ENCODE measurements at places on chromosomes 1 and 21. TPM values are rescaled to one million over a fixed set of nuclear protein-coding genes. Genes with fewer than 3 reads are reported as not detected.

DNA sequence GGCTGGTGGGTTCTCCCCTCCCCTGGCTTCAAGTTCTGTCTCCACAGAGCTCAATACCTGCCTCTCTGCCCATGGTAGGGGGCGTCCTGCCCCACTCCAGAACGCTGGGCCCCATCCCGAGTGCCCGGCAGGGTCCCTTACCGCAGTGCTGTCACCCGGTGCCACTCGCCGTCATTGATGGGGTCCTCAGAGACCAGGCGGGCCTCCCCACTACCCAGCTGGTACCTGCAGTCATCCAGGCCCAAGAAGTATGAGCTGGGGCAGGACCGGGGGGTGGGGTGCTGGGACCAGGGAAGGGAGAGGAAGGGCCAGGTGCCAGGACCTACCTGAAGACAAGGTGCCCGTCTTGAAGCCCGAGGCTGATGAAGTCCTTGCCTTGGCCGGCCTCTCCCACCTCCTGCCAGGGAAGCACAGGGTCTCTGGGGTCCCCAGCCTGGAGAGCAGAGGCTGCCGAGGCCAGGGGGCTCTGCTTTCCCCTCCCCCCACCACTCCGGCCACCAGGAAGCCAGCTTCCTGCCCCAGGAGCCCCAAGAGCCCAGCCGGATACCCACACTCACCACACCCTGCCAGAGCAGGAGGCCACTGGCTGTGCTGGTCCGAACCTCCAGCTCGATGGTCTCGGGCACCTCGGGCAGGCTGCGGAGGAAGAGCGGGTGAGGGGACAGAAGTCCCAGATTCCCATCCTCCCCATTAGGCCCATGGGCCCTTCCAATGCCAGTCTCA lies 12.1 kb downstream of the LDLRAD2 start:
- no peak overlapping the region for H3K4me3 ChIP-seq
- H3K36me3 ChIP-seq, result no peaks in the 10 kb centered on the region
- H3K27ac ChIP-seq, result no peak overlapping the region

DNA sequence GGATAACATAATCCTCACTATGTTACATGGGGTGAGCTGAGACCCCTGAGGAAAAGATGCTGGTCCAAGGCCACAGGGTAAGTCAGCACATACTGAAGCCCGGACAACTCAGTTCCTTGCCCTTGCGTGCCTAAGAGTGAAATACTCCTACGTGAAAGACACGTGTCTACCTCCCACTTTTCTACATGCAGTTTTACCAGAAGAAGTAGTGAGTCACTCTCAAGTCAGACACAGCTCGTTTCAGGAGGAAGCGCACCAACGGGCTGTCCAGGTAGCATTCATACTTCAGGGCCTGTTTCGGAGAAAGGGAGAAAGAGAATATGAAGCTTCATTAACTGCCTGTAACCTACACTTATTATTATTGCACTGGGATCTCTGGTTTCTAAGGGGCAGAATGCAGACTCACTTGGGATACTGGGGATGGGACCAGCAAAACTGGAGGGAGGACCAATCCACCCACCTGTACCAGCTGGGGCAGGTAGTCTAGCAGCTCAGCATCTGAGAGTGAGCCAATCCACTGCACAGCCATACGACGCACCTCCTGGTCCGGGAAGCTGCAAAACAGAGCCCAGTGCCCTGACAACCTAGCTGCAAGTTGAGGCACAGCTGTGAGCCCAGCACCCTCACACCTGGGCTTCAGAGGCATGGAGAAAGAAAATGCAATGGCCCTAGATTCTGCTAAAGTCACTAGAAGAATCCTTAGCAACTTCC lies 32.4 kb upstream of the PPP1R15B start:
- no peak for DNase-seq
- no peaks in the 10 kb centered on the region for H3K27me3 ChIP-seq
- peaks cover 41% of the 10 kb centered on the region for H3K36me3 ChIP-seq

DNA sequence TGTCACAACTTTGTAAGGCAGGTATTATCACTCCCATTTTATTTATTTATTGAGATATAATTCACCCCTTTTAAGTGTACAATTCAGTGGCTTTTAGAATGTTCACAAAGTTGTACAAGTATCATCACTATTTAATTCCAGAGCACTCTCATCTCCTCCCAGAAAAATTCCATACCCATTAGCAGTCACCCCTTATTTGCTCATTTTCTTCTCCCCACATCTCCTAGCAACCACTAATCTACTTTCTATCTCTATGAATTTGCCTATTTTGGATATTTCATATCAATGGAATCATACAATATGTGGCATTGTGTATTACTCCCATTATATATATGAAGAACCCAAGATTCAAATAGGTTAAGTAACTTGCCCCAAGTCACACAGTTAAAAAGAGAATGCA lies 7.0 kb downstream of the DSTYK start:
- DNase-seq, result no peak
- H3K4me3 ChIP-seq, result peak overlapping the region; percentile 63
- H3K27ac ChIP-seq, result peak overlapping the region; percentile 76
- H3K27me3 ChIP-seq, result no peaks in the 10 kb centered on the region
- H3K4me1 ChIP-seq, result peaks cover 60% of the 10 kb centered on the region
- H3K36me3 ChIP-seq, result peaks cover 20% of the 10 kb centered on the region

DNA sequence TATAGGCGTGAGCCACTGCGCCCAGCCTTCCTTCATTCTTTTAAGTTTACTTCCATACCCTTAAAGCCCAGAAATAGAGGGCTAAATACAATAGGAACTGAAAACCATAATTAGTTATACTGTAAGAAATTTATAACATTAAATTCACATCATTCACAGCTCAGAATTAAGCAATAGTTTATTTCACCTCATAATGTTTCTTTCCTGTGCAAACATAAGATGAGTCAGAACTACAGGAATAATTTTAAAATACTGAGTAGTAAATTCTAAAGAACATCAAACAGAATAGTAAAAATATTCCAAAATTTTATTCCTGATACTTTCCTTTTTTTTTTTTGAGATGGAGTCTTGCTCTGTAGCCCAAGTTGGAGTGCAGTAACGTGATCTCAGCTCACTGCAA lies 24.1 kb downstream of the POGZ start:
- no peak for DNase-seq
- H3K4me1 ChIP-seq, result peaks cover 7% of the 10 kb centered on the region
- peaks cover 11% of the 10 kb centered on the region for H3K36me3 ChIP-seq
- no peak overlapping the region for H3K27ac ChIP-seq
- no peak overlapping the region for H3K4me3 ChIP-seq

GRCh38 chr1:33573661-33574060 lies 101.2 kb downstream of the ZSCAN20 start:
- no peak for DNase-seq
- peaks cover 10% of the 10 kb centered on the region for H3K27me3 ChIP-seq
- no peak overlapping the region for H3K27ac ChIP-seq
- H3K4me1 ChIP-seq, result no peaks in the 10 kb centered on the region
- no peaks in the 10 kb centered on the region for H3K36me3 ChIP-seq

APOBEC4 gene
- total RNA-seq, result not detected
